Chondrocyte (in vitro differentiated cells): ENCODE measurements at places on chromosomes 4 and X.

- DNase-seq = no peak
Measured at GRCh38 chr4:11416071-11416766, 12.5 kb downstream of the HS3ST1 start.

- DNase-seq = no peak
Measured at GRCh38 chrX:122866532-122866931, 317.5 kb upstream of the GRIA3 start.

- DNase-seq = no peak
Measured at GRCh38 chrX:128781506-128781905, 729.3 kb upstream of the ACTRT1 start.

DNA sequence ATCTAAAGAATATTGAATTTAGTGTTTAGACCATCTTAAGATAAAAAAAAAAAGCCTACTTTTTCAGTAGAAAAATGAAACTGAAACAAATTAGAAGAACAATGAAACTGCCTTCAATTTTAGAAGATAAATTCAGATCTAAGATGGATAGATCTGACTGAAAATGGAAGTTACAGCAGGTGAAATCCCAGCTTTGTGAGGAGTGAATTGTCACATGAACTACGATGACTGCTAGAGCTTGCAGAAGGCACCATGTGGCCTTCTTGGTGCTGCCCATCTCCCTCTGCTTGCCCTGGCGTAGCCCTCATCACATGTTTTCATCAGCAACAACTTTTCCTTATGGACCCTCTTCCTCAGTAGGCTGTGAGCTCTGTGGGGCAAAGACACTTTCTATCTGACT lies 51.4 kb upstream of the EMCN start:
- no peak for DNase-seq
